Mucosa of gallbladder (tissue), 1 donor: ENCODE measurements at places on chromosomes 5 and 9.
A peak's percentile ranks its signal among the peaks of the same experiment; 100 is the strongest.

- DNase-seq, result no peak
Measured at GRCh38 chr5:8270246-8270645, 401.3 kb downstream of the MTRR start.

GRCh38 chr5:176446028-176446665, 2.0 kb upstream of the FAF2 start:
- no peak for DNase-seq

GRCh38 chr5:95673081-95673480, 9.7 kb downstream of the SPATA9 start:
- peak; percentile 10 for DNase-seq

- DNase-seq, result no peak
Measured at GRCh38 chr5:72598401-72599064, 91.3 kb upstream of the ZNF366 start.

GRCh38 chr5:135211083-135211790, 177.2 kb upstream of the PITX1 start:
- peak; percentile 9 for DNase-seq

DNA sequence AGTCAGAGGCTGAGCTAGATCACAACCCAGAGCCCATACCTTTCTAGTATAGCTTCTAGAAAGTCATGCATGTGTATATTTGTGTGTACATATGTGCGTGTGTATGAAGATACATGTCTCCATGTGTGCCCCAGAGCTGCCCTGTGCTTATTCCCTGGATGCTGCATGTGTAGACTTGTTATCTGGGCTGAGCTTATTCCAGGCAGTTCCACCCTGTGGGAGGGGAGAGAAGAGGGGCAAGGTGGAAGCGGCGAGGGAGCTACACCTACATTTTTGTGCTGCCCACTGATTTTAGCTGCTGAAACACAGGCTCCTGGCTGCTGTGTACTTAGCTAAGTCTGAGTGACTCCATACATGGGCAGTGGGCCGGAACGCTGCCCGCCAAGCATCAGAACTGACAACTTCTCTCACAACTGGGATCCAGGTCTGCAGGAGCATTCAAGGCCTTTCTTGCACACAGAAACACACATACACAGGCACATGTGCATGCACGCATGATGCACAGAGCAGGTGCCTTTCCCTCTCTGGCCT, 38.0 kb upstream of the XPA start:
- no peak for DNase-seq

- no peak for DNase-seq
Measured at GRCh38 chr5:57531333-57531732, 48.7 kb upstream of the ACTBL2 start.

GRCh38 chr5:157106630-157107461, 2.0 kb downstream of the HAVCR2 start:
- DNase-seq, result no peak

- no peak for DNase-seq
Measured at GRCh38 chr9:78269784-78270183, 27.1 kb upstream of the PSAT1 start.

DNA sequence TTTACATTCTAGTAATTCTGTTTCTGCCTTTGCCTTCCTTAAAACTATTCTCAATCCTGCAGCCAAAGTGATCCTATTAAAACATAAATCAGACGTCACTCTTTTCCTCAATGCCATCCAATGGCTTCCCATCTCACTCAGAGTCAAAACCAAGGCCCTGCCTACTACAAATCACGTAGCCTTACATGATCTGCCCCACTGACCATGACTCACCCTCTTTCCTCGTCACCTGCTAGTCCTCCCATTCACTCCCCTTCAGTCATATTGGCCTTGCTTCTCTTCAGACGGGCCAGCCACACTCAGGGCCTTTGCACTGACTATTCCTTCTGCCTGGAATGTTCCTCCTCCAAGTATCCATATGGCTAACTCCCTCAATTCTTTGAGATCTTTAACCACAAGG, 39.0 kb upstream of the DMXL1 start:
- DNase-seq, result no peak

- DNase-seq, result peak; percentile 29
Measured at GRCh38 chr5:162209005-162209605, 141.5 kb downstream of the GABRG2 start.

- no peak for DNase-seq
Measured at GRCh38 chr5:72895758-72896157, 60.1 kb upstream of the FCHO2 start.

- DNase-seq, result no peak
Measured at GRCh38 chr9:34010979-34011378, 37.7 kb downstream of the UBAP2 start.

DNA sequence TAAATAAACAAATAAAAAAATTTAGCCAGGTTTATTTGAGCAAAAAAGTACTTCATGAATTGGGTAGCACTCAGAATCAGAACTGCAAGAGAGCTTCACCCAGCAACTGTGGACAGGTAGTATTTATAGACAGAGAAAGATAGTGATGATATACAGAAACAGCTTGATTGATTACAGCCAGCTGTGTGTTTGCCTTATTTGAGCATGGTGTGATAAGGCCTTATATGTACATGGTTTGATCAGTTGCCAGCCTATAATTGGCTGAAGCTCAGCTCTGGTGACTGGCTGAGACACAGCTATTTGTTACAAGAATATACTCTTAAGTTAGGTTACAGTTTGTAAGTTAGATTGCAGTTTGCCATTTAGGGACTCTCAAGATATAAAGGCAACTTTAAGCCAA, 34.3 kb upstream of the ARL15 start:
- peak; percentile 36 for DNase-seq

DNA sequence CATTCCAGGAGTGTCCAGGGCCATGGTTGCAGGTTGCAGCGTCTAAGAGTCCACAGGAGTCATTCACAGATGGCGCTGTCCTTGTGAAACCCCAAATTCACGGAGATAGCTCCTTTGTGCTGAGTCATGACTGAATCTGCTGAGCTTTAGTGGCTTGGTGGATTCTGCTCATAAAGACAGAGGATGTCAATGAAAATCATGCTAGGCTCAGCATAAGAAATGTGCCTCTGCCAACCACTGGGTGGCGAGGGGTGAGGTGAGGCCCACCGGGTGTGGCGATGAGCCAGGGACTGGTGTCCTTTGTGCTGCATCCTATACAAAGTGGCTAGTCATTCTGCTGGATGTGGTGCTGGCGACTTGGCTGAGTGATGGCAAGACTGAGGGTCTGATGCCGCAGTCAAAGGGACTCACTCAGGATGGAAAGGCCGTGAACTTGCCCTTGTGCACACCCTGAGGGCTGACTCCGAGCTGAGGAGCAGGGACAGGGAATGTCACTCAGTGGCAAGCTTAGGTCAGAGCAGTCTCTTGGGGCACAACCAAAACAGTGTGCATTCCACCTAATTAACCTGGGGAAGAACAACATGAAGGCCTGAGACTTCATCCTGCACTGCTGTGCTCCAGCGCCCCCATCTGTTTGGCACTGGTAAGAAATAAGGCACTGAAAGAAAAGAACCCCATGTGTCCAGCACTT, 71.5 kb downstream of the DAP start:
- no peak for DNase-seq

- no peak for DNase-seq
Measured at GRCh38 chr5:53113947-53114346, 4.4 kb upstream of the MOCS2 start.

- no peak for DNase-seq
Measured at GRCh38 chr5:96814041-96814440, 6.3 kb upstream of the ERAP1 start.

DNA sequence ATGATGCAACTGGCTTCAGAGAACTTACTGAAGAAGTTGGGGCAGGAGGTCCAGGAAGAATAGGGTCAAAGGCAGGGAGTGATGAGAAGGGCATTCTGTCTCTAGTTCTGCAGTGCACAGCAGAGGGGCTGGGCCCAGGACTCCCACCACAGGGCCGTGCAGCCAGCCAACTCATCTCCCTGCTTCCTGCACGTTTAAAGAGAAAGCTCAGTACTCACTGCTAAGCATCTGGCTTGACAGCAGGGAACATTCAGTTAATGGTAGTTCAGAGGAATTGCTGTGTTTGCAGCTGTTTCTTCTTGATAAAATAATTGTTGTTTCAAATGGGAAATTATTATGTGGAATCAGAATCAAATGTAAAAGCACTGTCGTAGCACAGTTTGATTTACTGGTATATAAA, 25.6 kb upstream of the SCAMP1 start:
- DNase-seq, result no peak

DNA sequence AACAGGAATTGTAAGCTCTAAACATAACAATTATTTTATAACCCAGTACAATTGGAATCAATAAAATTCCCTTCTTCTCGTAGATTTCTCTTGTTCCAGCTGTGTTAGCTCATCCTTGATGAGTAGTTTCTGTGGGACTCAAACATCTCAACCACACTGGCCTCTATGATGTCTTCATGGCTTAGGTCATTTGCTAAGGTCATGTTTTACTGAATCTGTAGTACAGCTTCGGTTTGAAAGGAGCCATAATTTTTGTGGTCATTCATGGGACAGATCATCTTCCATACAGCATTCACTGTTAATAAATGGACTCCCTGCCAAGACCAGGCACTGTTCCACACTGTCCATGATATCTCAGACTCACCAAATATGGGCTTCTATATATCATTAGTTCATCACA, 369.0 kb upstream of the RFX3 start:
- no peak for DNase-seq

GRCh38 chr5:169357291-169357690, 56.4 kb upstream of the SLIT3 start:
- DNase-seq, result no peak

DNA sequence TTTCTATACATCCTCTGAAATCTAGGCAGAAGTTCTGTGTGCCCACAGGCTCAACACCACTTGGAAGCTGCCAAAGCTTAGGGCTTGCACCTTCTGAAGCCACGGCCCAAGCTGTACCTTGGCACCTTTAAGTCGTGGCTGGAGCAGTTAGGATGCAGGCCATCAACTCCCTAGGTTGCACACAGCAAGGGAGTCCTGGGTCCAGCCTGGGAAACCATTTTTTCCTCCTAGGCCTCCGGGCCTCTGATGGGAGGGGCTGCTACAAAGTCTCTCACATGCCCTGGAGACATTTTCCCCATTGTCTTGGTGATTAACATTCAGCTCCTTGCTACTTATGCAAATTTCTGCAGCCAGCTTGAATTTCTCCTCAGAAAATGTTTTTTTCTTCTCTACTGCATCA, 15.5 kb upstream of the PLK2 start:
- no peak for DNase-seq

- no peak for DNase-seq
Measured at GRCh38 chr5:15103864-15104263, 232.3 kb upstream of the ANKH start.

GRCh38 chr5:55234121-55234700, 803 bp upstream of the CCNO start:
- DNase-seq, result peak; percentile 35

GRCh38 chr9:94922691-94923107, 196.2 kb downstream of the AOPEP start:
- DNase-seq, result no peak

DNA sequence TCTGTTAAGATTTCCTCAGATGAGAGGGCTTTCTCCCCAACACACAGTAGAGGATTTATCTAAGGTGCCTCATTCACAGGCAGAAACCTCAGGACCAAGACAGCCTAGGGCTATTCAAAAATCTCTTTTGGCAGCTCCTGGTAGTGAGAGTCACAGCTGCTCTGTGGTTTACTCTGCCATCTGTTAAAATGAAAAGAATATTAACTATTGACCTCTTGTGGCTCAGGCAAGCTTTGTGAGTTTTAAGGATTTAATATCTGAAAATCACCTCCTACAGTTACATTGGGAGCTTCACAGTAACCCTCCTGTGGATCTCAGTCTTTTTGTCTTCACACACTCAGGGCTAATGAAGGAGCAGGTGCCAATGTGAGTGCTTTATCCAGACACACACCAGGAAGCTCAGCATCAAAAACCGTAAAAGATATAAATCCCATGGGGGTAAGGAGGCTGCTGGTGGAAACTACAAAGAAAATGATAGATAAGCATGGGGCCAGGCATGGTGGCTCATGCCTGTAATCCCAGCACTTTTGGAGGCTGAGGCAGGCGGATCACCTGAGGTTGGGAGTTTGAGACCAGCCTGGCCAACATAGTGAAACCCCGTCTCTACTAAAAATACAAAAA, 29.7 kb downstream of the PPP1R2B start:
- no peak for DNase-seq

DNA sequence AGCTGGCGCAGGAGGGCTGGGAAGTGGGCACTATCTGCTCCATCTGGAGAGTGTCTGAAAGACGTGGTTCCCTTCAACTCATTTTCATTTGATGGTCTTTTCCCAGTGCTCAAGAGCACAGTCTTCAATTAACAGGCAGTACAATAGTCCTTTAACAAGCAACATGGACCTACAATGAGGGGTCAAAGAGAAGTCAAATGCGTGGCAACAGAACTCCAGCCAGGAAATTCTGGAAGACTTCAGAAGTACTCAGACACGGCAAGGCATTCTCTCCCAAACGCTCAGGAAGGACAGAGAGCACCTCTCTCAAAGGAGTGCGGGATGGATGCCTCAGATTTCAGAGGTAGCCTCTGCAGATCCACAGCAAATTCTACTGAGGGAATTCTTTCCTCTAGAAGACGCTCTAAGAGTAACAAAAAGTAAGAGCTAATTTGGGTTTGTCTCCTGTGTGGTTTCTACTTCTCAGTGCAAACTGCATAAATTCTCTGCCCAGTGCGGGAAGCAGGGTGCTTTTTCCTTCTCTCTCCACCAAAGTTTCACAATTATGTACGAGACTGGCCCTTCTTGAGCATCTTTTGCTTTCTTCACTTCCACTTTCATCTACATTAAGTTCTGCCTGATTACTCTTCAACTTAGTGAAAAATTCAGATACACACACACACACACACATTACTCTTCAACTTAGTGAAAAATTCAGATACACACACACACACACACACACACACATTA, 56.4 kb downstream of the LHFPL2 start:
- no peak for DNase-seq

DNA sequence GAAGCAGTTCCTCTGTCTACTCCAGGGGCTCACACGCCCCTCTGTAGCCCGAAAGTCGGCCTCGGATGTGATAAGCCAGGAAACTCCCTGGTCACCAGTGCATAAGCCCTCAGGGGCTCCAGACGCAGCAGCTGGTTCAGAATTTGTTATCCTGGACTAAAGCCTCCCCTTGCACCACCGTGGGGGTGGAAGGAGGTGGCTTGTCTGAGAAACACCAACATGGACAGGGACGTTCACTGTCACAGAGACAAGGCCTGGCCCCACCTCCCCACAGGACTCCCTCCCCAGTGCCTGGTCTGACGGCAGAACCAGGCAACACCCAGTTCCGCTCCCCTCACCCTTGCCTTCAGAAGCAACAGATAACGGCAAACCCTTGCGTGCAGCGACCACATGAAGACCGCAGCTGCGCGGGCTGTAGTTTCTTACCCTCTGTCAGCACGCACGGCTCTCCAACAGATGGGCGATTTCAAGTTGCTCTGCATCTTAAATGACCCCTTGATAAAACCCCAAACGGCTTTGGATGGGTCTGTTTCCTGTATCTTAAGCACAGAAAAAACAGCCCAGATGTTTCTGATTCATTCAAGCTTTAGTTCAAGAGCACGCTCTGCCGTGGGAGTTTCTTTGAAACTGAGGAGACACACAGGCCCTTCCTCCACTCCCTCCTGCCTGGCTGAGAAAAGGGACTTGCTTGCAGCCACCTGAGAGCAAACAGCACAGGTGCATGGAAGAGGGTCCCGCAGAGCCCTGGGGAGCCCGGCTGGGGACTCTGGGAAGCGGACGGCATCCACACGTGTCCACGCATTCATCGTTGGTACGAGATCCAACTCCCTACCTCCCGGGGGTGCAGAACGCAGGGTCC, 44.7 kb upstream of the NKD2 start:
- DNase-seq, result peak; percentile 44
